Activated CD4-positive, alpha-beta T cell treated with anti-CD3 and anti-CD28 coated beads, Interleukin-2, amount 10 ng/mL, durations not matched to agents 7 days and 5 days (primary cell): ENCODE measurements at places on chromosomes 13 and 19.

GRCh38 chr13:44148159-44148914 is 225.3 kb upstream of the SERP2 start:
- no peak for DNase-seq

DNA sequence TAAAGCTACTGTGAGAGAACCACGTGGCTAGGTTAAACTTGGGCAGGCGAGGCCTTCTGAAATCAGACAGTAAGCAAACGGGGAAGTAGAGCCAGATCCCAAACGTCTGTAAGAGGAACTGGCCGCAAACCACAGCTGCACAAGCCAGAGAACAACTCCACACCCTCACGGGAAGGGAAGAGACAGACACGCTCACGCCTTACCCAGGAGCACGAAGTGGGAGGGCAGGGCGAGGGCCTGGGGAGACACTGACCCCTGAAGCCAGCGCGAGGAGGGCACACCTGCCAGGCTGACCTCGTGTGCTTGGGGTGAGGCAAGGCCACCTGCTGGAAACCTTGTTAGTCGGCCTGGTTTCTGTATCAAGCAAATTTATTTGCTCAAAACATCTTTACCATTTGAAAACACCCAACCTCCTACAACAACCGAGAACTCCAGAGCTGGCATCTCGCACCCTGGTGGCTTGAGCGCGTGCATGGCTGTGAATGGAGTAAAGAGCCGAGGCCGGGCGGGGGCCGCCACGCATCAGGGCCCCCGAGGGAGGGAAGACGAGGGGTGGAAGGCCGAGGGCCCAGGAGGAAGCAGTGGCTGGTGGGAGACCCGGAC is 7.3 kb downstream of the POLR2E start:
- DNase-seq = peak; percentile 66

DNA sequence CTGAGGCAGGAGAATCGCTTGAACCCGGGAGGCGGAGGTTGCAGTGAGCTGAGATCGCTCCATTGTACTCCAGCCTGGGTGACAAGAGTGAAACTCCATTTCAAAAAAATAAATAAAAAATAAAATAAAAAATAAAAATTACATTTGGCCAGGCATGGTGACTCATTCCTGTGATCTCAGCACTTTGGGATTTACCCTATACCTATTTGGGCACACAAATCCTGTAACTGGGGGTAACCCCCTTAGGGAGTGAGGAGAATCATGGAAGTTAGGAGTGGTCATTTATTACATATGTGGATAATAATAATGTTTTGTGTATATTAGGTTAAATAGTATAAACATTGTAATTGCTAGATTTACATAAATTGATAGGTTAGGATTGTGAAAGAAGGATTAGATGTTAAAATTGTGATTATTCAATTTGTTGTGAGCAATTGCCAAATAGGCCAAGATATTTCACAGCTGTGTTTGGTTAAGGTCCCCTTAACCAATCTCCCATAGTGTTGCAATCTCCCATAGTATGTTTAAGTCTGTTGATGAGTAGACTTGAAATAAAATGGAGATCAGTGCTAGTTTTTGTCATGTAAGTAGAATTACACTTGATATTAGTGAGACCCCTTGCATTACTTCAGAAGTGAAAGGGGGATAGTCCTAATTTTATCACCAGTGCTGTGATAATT is 30.7 kb downstream of the ZNF844 start:
- DNase-seq = no peak

DNA sequence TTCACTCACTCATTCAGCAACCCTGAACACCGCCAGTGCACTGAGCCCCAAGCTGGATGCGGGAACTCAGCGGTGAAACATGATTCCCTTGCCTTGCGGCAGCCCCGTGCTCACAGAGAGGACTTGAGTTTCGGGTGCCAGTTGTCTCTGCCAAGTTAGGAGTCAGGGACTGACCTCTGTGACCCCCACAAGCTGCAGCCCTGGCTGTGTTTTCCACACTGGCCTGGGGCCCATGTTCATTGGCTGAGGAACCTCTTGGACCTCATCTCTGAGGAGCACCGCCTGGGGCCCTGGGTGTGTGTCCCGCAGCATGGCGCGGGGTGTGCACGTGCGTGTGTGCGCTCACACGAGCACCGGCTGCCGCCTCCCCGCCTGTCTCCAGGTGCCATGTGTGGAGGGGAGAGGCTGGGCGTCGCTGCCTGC is 31.0 kb downstream of the CAPN12 start:
- DNase-seq = no peak

DNA sequence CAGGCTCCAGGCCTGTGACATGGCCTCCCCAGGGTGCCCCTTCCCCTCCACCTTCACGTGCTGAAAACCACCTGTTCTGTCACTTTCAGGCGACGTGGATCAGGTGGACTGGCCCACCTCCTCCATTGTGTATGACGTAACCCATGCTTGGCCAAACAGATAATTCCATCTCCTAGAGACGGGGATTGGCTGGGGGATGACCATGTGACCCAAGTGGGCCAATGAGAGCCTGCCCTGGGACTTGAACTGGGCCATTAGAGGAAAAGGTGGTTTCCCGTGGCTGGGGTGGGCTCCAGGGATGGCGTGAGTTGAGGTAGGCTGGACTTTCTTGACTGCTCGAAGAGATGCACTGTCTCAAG is 3.6 kb upstream of the ADAMTSL5 start:
- no peak for DNase-seq

- peak; percentile 1 for DNase-seq
These were observed 33.2 kb upstream of the TFDP1 start for GRCh38 chr13:113551081-113552000.

DNA sequence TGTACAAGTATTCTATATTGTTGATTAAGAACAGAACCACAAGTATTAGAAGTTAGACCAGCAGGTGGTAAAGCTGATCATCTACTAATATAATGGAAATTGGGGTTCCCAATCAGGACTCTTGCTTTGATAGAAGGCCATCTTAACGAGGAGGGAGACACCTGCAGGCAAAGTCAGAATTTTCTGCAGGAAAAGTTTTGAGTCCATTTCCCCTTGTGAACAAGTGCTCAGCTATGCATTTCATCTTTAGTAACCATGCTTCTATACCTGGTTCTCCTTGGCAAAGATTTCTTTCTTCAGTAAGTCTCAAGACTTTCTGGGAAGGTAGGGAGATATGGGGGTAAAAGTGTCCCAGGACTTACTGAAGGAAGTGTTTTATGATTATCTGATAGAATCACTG is 36.1 kb upstream of the USPL1 start:
- DNase-seq = peak; percentile 30

DNA sequence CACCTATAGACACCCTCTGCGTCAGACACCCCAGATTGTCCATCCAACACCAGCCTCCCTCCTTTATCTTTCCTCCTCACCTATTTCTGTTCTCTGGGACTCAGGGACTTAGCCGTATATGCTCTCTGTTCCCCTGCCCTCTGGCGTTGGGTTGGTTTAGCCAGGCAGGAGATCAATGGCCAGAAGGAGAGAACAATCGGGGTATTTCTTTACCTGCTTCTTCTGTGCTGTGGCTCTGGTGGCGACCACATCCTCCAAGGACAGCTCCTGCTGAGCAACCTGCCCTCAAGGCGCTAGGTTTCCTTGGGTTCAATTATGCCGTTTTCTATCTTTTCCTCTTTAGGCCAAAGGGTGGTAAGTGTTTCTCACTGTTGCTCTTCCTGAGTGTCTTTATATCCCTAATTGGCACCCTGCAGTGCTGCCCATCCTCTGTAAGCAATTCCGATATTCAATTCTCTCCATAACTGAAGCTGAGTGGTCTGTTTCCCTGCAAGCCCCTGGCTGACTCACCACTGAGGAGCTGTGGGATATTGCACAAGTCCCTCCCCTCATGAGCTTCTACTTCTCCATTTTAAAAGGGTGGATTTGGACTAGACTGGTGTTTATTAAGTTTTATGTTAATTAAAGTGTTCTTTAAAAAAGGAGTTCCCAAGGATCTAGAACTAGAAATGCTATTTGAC is 63.7 kb upstream of the TMTC4 start:
- DNase-seq = no peak

DNA sequence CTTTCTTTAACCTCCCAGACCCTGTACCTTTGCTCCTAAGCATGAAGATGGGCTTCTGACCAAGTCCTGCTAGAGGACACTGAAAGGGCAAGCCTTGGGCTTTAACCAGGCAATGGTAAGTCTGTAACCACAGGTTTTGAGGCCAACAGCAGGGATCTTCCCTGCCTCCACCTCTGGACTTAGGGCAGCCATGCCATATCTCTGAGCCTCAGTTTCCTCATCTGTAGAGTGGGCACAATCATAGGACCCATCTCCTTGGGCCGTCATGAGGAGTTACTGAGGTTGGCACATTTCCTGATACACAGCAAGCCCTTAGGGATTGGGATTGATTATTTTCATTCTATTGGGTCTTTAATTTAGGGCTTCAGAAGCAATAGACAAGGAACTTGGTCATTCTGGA is 14.7 kb downstream of the KLK1 start:
- DNase-seq = no peak
